ENCODE measurements at places on chromosomes 4 and X.

- no peak for DNase-seq
Observed at GRCh38 chrX:42497356-42497755, 280.6 kb downstream of the PPP1R2C start.

GRCh38 chr4:45324455-45325417, 598.4 kb upstream of the GNPDA2 start:
- DNase-seq: no peak

DNA sequence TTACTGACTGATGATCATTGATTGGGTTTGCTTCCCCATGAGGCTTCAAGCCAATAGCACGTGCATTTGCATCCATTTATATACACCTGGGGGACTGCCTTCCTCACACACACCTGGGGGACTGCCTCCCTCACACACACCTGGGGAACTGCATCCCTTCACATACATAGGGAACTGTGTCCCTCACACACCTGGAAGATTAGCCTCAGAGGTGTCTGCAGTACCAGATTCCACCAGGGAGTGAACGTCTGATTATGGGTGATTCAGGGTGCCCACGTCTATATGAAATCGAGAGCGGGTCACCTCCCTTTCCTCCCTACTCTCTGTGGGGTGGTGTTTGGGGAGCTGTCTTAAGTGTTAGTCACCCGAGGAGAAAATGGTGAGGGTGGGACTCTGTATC, 16.9 kb downstream of the CD99 start:
- DNase-seq: no peak

DNA sequence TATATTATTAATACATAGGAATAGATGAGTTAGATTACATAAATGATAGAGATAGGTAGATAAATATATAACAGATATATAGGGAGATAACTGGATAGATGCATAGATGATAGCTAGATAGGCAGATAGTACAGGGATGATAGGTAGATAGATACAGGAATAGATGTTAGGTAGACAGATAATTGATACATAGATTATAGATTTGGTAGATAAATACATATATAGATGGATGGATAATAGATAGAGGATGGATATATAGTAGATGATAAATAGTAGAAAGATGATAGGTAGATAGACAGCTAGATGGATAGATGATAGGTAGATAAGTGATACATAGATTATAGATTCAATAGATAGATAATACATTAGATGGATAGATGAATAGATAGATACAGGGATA, 283.6 kb downstream of the SHOX start:
- DNase-seq: no peak

DNA sequence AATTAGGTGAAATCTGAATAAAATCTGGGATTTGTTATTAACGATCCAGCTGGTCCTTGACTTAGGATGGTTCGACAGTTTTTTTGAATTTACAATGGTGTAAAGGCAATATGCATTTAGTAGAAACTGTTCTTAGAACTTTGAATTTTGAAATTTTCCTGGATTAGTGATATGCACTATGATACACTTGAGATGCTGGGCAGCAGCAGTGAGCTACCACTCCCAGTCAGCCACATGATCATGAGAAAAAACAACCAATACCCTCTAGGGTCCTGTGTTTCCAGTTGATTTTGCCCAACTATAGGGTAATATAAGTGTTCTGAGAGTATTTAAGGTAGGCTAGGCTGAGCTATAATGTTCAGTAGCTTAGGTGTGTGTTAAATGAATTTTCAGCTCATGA, 303.7 kb downstream of the GPAT3 start:
- no peak for DNase-seq

DNA sequence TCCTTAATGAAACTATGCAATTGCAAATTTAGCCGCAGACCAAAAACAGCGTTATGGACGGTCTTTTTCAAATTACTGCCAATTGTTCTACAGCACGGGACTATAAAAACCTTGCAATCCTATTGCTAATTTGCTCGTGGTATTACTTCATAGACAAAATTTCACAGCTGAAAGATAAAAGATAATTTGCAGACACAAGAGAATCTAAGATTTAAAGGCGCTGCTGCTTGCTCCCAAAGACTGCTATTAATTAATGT, 1.4 kb upstream of the CAMK2D start:
- DNase-seq: no peak

DNA sequence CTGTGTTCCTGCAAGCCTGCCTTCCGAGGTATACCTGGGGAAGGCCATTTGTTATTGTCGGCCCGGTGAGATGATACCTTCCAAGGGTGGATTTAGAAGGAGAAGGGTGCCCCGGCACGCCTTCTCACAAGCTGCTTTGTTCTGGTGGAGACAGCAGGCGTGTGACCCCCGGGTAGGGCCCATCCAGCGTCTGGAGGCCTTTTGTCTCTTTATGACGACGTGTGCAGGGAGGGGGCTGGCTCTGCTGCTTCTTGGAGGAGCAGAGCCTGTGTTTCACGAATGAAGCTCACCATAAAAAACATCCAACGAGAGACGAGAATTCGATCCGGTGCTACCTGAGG, 45.3 kb downstream of the SHOX start:
- DNase-seq: no peak

GRCh38 chrX:23656091-23656490, 11.2 kb upstream of the PRDX4 start:
- DNase-seq: no peak

DNA sequence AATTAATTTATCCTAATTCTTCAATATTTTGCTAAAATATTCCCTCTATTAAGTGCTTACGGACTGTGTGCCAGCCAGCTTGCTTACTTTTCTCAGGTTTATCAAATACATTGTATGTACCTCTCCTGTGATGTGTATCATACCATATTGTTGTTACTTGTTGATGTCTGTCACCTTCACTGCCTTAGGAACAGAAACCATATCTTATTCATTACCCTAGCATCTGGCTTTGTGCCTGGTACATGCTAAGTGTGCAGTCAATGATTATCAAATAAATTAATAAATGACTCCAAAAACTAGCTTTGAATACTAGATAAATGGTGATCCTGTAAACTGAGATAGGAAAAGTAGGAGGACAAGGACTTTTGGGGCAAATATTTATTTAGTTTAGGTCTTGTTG, 6.9 kb downstream of the CLCN3 start:
- DNase-seq: no peak

DNA sequence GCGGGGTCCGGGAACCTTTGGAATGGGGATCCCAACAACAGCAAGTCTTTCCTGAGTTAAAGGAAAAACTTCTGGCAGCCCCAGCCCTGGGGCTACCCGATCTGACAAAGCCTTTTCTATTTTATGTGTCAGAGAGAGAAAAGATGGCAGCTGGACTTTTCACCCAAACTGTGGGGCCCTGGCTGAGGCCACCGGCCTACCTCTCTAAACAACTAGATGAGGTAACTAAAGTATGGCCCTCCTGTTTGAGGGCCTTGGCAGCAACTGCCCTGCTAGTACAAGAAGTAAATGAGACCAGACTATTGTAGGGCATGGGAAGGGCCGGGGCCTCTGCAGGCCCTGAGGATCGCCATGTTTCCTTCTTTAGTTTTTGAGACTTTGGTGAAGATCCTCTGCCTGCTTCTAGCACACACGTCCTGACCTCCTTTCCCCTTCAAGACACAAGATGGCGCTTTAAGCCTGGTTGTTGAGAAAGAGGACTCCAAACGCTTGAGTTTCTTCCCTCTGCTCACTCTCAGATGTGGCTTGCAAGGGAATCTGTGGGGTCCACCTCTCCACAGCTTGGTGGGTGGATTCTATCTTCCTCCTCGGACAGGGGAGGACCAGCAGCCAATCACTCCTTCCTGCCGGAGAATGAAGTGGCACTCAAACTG, 18.5 kb upstream of the DRD5 start:
- DNase-seq: no peak

DNA sequence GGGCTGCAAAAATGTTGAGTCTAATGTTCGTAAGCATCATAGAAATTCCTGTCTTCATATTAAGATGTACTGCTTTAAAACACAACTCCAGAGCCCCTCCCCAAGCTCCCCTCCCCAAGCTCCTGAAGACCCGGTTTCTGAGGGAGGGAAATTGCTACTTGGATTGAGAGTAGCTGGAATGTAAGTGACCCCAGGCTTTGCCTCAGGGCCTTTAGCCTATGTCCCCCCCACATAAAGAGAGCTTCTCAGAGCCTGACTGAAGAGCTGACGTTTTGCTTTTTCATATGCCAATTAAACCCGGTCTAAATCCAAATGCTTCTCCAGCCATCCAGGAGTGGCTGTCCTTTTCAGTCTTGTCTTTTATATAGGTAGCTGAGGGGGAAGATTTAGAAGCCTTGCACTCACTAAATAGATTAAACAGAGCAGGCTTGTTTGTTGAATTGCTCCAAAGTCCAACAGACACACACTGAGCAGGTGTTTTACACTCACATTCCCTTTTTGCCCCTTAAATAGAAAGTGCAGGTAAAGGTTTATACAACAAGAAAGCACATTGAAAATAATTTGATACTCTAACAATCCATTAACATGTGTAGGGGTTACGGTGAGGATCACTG, 19.6 kb downstream of the ARX start:
- no peak for DNase-seq

DNA sequence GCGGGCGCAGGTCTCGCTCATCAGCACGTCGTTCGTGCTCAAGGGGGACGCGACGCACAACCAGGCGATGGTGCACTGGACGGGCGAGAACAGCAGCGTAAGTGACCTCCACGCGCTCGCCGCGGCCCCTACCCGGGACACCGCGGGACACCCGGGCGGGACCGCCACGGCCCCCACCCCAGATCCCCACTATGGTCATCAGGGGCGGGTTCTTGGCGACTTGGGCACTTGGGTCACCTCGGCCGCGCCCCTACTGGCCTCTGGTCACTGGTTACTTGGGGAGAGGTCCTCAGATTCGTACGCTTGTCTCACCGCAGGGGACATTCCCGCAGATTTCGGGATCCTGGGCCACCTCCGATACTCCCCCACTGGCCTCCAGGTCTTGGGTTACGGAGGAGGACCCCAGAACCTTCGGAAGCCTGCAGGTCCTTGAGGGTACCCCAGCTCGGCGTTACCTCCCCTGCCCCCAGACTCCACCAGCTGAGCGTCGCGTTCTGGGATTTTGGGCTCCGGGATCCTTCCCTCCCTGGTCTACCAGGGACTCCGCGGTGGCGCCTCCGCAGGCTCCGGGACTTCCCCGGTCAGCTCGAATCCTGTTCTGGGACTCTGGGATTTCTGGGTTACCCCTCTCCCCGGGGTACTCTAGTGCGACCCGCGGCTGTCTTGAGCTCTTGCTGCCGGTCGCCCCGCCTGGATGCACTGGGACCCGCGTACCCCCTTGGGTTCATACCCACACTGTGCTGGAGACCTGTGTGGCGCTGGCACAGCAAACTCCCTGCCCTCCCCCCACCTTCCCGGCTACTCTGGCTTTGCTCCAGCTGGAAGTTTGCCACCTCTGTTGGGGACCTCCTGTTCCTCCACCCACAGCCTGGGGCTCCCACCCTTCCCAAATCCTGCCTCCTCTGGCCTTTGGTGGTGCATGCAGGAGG, 956 bp downstream of the SORCS2 start:
- no peak for DNase-seq

GRCh38 chr4:181416966-181417365, 826.2 kb upstream of the TENM3 start:
- DNase-seq: no peak

DNA sequence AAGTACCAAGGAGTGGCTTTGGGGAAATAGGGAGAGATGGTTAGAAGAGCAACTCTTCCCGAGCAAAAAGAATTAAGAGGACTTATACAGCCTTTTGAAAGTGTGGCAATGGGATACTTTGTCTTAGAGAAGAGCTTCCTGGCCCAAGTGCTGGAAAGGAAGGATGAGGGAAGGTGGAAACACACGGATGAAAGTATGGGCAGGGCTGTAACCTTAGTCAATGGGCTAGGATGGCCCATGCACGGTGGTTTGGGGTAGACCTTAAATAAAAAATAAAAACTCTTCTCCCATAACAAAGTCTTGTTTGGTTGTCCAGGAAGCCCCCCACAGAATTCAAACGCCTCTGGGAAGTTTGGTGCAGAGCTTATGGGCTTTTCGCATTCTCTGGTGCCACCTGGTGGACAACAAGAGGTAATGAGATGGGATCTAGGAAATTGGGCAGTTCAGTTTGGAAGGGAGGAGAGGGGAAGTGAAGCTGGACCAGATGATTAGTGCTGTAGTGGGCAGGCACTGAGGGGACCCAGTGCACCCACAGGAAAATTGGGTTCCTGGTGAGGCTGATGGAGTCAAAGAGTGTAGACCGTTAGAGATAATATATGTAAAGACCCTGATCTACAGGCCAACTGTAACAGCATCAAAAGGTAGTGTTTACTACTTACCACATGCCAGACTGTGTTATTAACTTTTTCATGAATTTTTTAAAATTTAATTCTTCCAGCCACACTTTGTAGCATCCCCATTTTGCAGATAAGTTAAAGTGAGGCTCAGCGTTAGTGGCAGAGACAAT, 13.8 kb upstream of the ENOX2 start:
- DNase-seq: peak; percentile 16

GRCh38 chrX:153446636-153446936, 730 bp upstream of the TREX2 start:
- no peak for DNase-seq

DNA sequence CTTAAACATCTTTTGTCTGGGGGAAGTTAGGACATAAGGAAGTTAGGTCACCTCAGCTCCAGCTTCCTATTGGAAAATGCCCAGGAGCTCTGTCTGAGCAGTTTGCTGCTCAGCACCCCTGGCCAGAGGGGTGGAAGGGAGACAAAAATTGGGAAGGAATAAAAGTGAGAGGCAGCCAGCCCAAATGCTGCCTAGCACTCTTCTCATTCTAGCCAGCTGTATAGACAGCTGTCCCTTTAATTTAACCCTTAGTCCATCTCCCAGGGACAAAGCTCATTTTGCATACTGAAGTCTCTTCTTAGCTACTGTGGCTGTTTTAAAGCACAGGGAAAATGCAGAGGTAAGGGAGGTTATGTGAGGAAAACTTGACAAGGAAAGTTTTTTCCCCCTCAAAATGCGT, 89.5 kb upstream of the CITED1 start:
- DNase-seq: no peak

GRCh38 chr4:29051381-29051965, 1668.7 kb upstream of the PCDH7 start:
- no peak for DNase-seq

DNA sequence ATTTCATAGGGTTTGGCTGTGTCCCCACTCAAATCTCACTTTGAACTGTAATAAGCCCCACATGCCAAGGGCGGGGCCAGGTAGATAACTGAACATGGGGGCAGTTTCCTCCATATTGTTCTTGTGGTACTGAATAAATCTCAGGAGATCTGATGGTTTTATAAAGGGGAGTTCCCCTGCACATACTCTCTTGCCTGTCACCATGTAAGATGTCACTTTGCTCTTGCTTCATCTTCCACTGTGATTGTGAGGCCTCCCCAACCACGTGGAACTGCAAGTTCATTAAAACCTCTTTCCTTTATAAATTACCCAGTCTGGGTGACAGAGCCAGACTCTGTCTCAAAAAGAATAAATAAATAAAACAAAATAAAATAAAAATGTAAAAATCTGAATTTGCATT, 95.9 kb downstream of the PDS5A start:
- DNase-seq: no peak

DNA sequence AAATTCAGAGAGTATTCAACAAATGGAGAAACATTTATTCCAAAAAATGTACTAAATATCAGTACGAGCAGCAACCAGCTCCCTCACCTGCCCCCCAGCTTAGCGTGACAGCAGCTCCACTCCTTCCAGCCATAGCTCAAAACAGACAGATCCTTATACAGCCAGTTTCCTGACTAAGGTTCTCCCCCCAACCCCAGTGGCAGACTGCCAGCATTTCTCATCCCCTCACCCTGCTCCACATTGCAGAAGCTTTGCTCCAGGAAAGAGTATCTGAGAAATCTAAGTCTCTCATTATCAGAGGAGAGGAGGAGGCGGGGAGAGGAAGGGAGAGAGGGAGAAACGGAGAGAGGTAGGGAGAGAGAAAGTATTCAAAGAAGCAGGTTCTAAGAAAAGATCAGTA, 53.3 kb upstream of the PASD1 start:
- DNase-seq: no peak

GRCh38 chr4:150974750-150975149, 40.3 kb downstream of the LRBA start:
- DNase-seq: no peak
